Activated CD8-positive, alpha-beta T cell treated with anti-CD3 and anti-CD28 coated beads, Interleukin-2, amount 10 ng/mL, durations not matched to agents 7 days and 5 days (primary cell): ENCODE measurements at places on chromosomes 11 and 22. TPM values are rescaled to one million over a fixed set of nuclear protein-coding genes. Genes with fewer than 3 reads are reported as not detected.

DNA sequence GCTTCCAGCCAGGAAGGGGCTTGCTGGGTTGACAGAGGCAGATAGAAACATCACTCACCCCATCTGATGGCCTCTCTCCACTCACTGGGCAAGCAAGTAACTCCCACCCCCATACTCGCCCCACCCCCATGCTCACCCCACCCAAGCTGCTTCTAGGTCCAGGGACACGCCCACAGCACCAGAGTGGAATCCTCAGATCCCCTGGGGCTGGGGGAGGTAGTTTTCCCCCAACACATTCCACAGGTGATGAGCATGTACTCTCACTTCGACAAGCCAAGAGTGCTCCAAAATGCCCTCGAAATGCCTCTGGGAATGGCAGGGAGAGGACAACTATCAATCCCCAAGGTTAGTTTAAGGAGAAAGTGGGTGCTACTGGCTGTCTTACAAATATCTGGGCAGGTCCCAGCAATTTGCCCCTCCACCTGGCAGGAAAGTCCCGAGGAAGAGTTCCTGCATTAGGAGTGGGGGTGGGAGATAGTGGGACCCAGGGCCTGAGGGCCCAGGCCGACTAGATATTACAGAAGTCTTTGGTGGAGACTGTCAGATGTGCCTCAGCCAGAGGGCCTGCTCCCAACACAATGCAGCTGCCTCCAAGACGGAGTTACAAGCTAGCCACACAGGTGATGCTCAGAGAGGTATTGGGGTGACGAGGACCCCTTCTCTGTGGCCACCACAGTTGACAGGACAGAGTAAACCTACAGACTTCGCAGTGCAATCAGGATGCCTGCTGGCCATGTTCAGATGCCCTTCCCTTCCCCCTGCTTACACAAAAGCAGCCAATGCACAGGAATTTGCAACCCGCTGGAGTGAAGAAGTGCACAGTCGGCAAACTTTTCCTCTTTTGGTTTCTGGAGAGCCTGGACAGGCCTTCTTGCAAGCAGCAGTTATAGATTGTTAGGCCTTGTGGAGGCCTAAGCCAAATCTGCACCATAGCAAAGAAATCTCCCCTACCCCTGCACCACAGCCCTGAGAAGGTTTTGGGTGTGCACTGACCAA lies 2.9 kb upstream of the LMO1 start:
- no peak overlapping the region for H3K4me3 ChIP-seq
- no peak overlapping the region for H3K27ac ChIP-seq
- no peaks in the 10 kb centered on the region for H3K36me3 ChIP-seq
- H3K4me1 ChIP-seq: peaks cover 6% of the 10 kb centered on the region
- peaks cover 74% of the 10 kb centered on the region for H3K27me3 ChIP-seq

Gene HTR3A
- total RNA-seq: not detected

DNA sequence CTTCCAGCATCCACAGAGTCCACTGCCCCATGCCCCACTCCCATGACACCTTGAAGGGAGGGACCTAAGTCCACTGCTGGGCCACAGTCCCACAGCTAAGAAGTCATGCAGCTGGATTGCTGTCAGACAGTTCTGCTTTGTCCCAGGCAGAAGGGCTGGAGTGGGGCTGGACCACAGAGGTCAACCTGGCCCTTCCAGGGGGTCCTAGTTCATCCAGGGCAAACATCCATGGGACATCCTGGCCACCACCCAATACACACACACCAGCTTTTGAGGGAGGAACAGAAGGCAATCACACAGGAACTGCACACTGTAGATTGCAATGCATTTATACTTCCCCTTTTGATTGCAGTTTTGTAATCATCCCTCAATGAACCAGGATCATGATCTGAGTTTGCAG lies 11.3 kb upstream of the APOL4 start:
- H3K4me3 ChIP-seq: no peak overlapping the region
- peaks cover 26% of the 10 kb centered on the region for H3K4me1 ChIP-seq
- H3K36me3 ChIP-seq: peaks cover 6% of the 10 kb centered on the region
- no peak overlapping the region for H3K27ac ChIP-seq
- DNase-seq: no peak
- peaks cover 56% of the 10 kb centered on the region for H3K27me3 ChIP-seq

DNA sequence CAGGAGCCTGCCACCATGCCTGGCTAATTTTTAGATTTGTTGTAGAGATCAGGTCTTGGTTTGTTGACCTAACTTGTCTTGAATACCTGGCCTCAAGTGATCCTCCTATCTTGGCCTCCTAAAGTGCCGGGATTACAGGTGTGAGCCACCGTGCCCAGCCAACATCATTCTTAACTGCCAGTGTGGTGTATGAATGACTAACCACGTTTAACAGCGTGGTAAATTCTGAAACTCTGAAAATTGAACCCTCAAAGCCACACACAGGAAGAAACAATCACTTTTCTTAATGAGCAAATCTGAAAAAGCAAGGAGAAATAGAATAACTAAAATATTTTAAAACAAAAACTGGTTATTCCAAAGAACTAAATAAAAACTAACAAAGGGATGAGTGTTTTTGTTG lies 7.4 kb downstream of the TMEM9B start:
- H3K27me3 ChIP-seq: no peaks in the 10 kb centered on the region
- no peak for DNase-seq
- H3K36me3 ChIP-seq: peaks cover 37% of the 10 kb centered on the region
- H3K27ac ChIP-seq: no peak overlapping the region
- H3K4me3 ChIP-seq: no peak overlapping the region
